ENCODE measurements at places on chromosomes 2 and 18.

GRCh38 chr2:240443891-240444301 is 8.4 kb downstream of the GPC1 start:
- DNase-seq: no peak

DNA sequence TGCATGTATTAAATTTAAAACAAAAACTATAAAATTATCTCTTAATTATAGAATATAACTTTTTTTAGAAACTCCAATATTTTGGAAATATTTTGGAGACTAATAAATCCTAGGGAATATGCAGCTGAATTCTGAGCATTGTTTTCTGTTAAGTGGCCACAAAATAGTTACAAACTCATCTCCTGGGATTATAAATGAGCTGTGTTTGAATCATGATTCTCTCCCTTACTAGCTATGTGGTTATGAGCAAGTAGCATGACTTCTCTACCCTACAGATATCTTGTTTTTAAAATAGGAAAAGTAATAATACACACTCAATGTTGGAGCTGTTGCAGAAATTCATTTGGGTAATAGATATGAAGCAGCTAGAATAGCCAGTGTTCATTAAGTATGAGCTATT is 137.9 kb upstream of the ITGA4 start:
- DNase-seq: no peak

DNA sequence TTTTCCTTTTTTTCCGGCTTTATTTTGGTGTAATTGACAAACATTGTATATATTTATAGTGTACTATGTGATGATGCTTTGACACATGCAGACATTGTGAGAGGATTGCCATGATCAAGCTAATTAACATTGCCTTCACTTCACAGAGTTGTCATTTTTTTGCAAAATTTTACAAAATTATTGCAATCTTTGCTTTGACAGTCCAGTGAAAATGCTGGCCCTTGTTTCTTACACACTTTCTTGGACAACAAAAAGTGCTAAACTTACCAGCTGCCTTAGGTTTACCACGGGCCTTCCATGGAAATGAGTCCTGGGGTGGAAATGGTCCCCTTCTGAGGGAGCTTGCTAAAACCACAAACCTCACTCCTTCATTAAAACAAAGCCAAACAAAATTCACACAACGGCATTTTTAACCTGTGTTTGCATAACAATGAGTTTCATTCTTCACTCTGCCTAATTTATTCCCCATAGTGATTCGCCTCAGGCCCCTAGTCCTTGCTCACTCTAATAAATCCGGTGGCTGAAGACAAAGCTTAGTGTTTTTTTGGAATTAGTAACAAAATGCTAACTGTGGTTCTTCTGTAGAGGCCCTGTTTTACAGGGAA is 32.2 kb downstream of the LINC00305 start:
- no peak for DNase-seq

DNA sequence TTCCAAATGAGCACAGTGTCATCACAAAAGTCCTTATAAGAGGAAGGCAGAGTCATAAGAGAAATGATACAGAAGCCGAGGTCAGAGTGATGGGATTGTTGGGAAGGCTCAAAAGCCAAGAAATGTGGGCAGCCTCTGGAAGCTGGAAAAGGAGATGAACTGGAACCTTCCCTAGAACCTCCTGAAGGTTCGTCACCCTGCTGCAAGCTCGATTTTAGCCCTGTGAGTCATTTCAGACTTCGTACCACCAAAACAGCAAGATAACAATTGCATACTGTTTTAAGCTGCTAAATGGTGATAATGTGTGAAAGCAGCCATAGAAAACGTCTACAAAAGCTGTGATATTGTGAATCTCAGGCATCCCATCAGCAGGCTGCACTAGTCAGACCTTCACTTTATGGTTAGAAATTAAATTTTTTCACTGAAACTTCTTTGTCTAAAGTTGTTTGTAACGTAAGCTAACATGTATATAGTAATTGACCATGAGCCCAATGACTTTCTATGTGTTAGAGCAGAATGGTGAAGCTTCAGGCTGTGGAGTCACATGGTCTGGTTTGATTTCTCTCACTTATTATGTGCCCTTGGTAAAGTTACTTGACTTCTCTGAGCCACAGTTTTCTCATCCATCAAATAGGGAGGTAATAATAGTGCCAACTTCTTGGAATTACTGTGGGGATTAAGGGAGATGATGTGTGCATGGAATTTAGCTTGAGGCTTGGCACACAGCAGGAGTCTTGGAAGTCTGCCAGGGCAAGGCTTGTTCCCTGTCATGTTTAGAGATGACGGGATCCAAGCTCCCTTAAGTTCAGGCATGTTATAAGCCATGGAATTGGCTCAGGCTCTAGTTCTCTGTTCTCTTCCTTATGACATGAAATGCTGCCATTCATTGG is 132.0 kb upstream of the CCDC195 start:
- no peak for DNase-seq

DNA sequence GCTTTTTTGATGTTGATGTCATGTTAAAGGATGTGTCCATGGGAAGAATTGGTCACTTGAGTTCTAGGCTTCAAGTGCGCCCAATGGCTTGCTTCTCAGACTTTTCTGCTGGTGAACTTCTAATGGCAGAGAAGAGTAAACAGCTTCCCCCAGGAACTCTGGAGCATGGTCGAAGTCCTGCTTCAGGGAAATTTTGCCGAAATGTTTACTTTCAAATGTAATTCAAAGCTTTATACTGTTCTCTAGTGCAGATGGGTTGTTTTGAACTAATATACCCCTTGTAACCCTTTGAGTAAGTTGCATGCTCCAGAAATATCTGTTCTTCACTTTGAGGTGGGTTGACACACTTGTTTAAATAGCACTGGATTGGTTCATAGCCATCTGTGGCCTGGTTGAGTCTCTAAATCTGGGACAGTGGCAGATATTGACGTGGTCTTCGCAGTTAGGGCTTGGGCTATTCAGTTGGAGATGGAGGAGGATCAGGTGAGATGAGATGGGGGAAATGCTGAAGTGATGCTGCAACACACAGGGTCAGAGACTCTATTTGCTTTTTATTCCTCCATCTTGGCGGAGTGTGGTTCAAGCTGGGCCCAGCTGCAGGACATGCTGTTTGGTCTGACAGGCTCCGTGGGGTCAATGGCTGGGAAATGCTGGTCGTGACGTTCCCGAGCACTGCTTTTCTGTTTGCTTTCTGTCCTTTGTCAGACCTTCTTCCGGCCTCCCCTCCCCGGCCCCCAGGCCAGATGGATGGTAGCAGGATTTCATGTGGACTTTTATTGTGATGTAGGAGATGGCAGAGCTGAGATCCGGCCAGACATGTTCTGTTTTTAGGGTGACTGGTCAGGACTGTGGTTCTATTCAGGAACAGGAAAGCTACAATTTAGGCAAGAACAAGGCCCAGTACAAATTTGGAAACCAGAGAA is 35.9 kb downstream of the MYO1B start:
- DNase-seq: no peak

DNA sequence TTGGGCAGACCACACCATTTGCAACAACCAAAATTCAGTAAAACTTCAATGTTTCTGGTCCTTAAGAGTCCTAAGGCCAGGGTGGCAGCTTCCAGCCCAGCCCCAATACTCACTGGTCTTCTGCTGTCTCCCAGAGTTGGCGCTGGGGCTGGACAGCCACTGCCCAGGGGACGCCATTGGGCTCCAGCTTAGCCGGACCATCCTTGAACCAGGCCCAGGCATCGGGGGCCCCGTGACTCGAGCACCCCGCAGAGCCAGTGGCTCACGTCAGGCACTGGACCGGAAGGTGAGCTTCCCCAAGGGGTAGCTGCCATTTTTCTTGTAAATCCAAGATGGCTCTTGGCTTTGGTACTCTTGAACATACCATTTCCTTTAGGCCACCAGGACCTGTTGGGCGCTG is 21.8 kb downstream of the SNED1 start:
- no peak for DNase-seq

DNA sequence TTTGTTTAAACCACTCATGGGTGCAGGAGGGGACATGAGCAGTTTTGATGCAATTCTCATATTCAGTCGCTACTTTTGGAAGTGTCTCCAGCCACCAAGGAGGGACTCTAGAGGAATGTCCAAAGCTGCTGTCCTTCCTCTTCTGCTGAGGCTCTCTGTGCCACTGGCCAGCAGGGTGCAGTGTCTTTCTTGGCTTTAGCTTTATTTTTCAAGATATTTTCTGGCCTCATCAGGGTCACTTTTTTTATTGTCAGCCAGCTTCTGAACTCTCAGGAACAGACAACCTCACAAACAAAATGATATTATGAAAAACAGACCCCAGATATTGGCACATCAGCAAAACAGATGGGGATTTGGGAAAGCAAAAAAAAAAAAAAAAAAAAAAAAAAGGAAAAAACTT is 289.3 kb upstream of the ZSWIM2 start:
- DNase-seq: no peak

- DNase-seq: no peak
These were observed 184.5 kb upstream of the CNTNAP5 start for GRCh38 chr2:123840574-123840973.

DNA sequence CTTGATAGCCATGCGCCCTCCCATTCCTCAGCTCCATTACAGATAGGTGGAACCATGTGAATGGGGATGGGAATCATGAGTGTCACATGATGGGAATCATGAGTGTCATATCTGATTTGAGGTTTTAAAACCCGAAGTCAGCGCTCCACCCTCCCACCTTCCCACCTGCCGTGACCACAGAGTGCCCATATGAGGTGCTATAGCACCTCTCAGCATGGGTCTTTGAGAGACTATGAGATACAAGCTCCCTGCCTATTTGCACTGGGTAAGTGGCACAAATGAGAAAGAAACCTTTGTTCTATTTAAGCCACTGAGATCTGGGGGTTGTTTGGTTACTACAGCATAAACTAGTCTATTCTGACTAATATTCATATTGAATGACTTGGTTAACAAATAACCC is 78.5 kb upstream of the PTPRM start:
- no peak for DNase-seq

- DNase-seq: peak; percentile 17
These were observed 150.6 kb downstream of the RTN4 start for GRCh38 chr2:54899576-54900200.

DNA sequence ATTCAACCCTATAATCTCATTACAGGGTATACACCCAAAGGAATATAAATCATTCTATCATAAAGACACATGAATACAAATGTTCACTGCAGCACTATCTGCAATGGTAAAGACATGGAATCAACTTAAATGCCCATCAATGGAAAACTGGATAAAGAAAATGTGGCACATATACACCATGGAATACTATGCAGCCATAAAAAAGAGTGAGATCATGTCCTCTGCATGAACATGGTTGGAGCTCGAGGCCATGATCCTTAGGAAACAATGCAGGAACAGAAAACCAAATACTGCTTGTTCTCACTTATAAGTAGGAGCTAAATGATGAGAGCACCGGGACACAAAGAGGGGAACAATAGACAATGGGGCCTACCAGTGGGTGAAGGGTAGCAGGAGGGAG is 88.5 kb upstream of the CD226 start:
- DNase-seq: no peak

GRCh38 chr2:197556456-197556855 is 40.6 kb downstream of the MOB4 start:
- DNase-seq: no peak

DNA sequence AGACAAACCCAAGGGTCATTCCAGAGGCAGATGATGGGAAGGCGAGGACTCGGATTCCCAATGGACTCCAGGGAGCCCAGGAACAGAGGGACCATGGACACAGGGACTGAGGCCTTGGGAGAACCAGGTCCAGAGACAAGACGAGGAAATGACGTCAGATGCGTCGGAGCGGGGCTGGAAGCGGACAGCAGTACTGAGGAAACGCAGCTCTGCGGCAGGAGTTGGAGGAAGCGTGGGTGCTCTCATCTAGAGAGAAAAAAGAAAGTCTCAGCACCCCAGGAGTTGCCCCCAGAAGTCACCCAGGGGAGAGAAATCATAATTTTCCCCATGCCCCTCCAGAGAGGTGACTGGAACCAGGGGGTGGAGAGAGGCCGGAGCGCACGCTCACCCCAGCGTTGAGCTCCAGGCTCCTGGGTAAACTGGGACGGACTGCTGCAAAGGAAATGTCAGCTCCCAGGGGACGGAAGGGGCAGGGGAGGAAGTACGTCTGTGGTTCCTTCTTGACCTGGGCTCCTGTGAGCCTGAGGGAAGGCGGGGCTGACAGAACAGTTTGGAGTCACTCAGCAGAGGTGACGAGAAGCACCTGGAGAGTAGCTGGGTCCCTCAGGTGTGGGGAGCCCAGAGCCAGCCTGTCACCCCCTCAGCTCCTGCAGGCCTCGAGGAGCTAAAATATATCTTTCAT is 44.7 kb downstream of the CMPK2 start:
- no peak for DNase-seq

DNA sequence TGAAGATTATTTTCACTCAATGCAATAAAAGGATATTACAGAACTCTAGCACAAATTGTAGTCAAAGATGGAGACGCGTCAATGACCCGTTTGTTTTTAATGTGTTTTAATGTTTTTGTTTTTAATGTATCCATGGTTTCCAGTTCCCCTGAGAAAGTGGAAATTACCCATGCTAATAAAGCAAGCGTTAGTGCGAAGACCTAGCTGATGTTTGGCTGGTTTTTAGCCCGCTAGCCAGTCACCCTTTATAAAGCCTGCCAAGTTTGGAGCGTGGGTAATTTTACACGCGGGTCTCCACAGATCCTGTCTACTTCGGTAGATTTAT is 430 bp upstream of the CHMP1B start:
- DNase-seq: no peak

GRCh38 chr2:11722292-11723060 is 24.0 kb upstream of the LPIN1 start:
- no peak for DNase-seq

GRCh38 chr2:105781274-105781978 is 36.7 kb downstream of the NCK2 start:
- no peak for DNase-seq

- no peak for DNase-seq
These were observed 36.7 kb upstream of the ST8SIA5 start for GRCh38 chr18:46793565-46793964.

DNA sequence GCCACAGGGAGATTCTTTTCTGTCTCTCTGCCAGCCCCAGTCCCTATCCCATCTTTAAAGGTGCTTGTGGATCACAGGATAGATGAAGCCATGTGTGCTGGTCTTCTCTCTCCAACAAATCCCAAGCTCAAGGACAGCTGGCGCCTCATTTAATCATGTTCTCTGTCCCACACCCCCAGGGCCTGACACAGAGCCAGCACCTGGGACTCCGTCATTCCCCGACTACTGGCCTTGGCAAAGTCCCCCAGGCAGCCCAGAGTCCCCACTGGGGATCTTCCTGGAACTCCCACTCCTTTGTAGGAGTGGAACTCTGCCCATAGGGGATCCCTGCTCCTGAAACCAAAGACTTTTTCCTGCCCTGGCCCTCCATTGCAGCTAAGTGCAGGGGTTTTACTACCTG is 60.8 kb downstream of the MTHFD2 start:
- DNase-seq: no peak

DNA sequence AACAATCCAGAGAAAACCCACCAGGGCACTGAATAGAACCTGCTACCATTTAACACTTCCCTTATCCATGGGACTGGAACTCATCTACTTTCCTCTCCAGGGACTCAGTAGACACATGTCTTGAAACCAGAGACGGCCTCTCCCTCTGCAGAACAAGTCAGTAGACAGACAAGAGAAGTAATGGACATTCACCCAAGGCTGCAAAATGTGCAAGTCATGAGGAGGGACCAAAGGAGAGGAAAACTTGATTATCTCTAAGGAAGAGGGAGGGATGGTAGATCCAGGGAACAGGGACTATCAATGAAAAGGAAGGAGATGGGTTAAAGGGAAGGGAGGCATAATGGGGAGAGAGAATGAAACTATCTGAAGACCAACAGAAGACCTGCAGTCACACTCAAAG is 5.3 kb upstream of the TTC39C start:
- no peak for DNase-seq
